ENCODE measurements at places on chromosomes 2 and 18.

DNA sequence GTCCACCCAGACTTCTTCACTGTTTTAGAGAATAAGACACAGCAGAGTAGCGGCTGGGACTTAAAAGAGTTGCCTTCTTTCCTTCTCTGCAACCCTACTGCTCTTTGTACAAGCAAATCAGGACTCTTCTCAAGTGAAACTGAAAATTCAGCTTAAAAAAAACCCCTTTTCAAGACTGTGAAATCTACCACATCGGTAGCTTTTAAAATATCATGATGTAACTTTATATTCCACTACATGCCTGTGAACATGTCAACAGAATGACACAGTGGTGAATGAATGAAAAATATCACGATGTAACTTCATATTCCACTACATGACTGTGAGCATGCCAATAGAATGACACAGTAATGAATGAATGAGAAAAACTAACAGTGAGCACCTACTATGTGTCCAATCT is 53.4 kb downstream of the TCF4 start:
- DNase-seq = no peak

DNA sequence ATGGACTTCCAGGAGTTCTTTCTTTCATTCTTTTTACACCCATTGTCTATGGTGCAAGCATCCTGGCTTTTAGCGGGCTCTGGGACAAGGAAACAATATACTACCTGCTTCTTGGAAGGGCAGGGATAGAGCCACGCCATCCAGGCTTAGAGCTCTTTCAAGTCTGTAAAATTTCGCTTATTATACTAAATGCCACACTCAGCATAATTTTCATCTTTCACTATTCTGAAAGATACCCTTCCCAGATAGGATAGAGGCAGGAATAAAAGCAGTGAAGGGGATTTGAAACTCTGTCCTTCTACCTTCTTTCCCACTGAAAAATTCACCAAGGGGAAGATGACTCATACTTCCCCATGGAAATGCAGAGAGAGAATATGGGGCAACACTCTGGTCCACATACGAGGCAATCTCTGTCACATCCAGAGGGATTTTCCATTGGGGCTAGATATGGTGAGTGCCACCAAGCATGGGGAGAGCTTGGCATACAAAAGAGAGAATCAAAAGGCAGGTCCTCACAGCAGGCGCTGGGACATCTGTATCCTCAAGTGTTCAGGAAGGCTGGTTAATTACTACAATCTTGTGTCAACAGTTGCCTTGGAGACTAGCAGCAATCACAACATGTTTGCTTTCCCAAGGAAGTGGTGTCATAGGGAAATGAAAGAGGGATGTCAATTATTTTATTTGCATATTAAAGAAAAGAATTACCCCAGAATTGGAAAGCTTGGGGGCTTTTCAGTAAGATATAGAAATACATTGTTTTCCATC is 127.6 kb downstream of the TDRD15 start:
- no peak for DNase-seq

GRCh38 chr2:7161501-7161900 is 244.3 kb downstream of the RNF144A start:
- DNase-seq = no peak

GRCh38 chr2:6967301-6967700 is 50.1 kb downstream of the RNF144A start:
- DNase-seq = no peak

DNA sequence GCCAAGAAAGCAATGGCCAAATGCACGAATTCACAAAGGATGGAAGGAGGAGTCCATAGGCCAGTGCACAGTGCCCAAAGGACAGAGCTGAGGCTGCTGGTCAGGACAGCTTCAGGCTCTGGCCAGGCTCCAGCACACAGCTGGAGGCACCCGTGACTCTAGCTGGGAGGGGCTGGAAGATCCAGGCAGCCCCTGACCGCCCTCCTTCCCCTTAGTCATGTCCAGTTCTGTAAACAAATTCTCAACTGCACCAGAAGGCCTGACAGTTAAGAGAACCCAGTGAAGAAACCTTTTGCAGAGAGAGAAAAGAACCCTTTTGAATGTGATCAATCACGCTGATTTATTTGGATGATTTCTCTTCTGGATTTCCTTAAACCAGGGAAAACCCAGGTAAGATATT is 7.7 kb upstream of the YWHAQ start:
- no peak for DNase-seq

- no peak for DNase-seq
Observed at GRCh38 chr18:58639751-58640427, 11.0 kb upstream of the ALPK2 start.

GRCh38 chr2:206311026-206311425 is 36.6 kb downstream of the ZDBF2 start:
- no peak for DNase-seq

DNA sequence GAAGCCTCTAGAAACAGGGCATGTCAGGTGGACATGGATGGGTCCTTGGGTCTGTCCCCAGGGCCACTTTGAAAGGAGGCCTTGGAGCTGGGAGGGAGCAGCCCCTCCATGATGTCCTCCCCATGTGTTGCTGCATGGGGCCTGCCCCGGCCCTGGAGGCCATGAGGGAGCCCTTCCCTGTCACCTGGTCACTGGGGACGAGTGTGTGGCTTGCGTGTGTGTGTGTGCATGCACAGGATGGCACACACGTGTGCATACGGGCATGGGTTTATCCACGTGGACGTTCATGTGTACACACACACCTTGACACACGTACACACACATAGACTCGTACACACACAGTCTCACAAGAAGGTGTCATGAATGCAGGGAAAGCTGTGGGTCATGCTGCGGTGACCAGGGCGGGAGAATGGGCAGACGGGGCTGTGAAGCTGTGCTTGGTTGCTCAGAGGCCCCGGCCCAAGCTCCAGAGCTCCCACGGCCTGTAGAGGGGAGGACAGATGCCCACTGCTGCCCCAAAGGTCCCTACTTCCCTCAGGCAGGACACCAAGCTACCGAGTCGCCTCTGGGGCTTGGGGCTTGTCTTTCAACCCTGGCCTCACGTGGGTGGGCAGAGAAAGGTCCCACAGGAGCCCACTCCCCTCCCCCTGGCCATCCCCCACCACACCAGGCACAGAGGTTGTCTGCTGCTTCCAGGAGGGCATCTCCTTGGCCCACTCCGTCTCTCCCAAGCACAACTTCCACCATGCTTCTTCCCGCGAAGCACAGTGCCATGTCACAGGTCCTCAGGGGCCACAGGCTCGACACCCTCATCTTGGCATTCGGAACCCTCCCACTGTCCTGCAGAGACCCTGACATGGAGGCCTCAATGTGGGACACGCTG is 42.3 kb upstream of the GPC1 start:
- no peak for DNase-seq

DNA sequence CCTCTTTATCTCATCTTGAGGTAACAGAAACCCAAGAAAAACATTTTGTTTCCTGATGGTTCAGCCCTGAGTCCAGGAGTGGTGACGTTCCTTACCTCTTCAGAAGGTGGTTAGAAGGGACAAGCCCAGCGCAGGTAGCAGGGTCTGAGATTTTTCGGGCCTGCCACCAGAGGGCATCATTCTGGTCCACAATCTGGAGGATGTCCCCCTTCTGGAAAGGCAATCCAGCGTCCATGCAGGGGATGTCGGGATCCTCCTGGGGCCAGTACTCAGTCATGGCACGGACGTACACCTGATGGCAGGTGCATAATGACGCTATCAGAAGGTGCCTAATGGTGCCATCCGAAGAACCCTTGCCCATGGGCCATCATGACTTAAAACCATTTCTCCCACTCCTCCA is 17.7 kb downstream of the MPP4 start:
- DNase-seq = no peak

GRCh38 chr2:120326066-120326465 is 19.9 kb upstream of the INHBB start:
- DNase-seq = no peak

DNA sequence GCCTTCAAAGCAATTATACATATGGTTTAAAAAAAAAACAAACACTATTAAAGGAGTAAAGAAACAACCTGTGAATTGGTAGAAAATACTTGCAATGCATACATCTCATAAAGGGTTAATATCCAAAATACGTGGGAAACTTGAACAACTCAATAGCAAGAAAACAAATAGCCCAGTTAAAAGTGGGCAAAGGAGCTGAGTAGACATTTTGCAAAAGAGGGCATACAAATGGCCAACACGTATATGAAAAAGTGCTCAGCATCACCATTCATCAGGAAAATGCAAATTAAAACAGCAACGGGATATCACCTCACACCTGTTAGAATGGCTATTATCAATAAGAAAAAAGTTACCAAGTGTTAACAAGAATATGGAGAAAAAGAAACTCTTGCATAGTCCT is 298.3 kb upstream of the RBMS1 start:
- no peak for DNase-seq

GRCh38 chr2:199973703-199974102 is 18.3 kb downstream of the MAIP1 start:
- DNase-seq = no peak

- DNase-seq = no peak
Observed at GRCh38 chr2:205984381-205984780, 101.6 kb downstream of the INO80D start.

DNA sequence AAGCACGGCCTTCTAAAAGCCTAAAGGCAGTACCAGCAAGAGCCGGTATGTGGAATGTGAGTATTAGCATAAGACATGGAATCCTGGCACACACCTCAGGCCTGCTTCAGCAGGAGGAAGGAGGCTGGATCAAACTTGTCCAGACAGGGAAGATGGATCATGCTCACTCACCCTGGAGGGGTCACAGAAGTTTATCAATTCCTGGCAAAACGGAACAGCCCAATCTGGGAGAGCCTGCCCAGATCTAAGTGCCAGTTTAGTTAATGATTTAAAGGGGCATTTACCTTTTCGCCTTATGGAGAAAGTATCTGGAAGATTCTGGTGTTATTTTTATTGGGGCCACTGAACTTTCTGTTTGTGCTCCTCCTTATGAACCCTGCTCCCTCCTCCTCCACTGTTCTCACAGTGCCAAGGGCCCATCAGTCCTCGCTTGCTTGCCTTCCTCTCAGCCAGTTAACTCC is 58.3 kb upstream of the NFE2L2 start:
- DNase-seq = no peak

GRCh38 chr2:129796225-129796624 is 183.2 kb upstream of the RAB6C start:
- DNase-seq = no peak

Measured in activated naive CD4-positive, alpha-beta T cell treated with Interleukin-2 at 50 U/mL for 16 hours (primary cell).